ENCODE measurements at places on chromosomes 16 and 17.

- DNase-seq: no peak
These were observed 44.4 kb upstream of the ZFHX3 start for GRCh38 chr16:73092236-73092781.

DNA sequence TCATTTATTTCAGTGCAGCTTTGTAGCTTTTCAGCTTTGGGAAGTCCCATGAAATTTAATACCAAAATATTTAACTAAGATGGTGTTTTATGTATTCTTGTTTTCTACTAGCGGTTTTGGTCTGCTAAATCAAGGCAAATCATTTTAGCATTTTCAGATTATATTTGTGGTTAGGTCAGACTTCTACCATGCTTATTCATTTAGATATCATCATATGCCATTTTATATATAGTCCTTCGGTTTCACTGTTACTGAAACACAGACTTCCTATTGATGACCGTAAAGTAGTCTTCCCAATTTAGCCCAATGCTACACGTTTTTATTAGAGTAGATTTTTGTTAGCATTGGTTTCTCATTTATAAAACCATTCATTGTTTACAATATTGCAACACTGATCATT is 5.5 kb downstream of the DYNLRB2 start:
- no peak for DNase-seq

GRCh38 chr16:50153596-50154419 is 702 bp downstream of the TENT4B start:
- peak; percentile 43 for DNase-seq

DNA sequence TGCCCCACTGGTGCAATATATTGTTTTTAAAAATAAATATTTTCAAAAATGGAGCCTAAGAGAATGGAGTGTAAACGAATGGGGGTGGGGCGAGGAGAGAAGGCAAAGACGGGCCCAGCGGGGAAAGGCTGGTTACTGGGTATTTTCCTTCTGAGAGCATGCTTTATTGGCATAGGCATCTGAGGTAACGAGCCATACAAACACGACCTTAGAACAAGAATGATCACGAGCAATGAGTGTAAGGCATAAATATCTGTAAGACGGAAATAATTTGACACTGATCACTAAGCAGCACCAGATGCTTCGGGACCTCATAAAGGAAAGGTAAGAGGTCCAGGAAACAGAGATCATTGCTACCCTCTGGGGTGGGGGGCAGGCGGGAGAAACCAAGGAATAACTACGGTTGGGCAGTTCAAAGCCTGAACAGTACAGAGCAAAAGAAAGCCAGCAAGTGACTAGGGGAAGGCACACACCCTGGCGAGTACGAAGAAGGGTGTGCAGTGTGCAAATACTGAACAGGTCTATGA is 959 bp downstream of the SSH2 start:
- peak; percentile 36 for DNase-seq

DNA sequence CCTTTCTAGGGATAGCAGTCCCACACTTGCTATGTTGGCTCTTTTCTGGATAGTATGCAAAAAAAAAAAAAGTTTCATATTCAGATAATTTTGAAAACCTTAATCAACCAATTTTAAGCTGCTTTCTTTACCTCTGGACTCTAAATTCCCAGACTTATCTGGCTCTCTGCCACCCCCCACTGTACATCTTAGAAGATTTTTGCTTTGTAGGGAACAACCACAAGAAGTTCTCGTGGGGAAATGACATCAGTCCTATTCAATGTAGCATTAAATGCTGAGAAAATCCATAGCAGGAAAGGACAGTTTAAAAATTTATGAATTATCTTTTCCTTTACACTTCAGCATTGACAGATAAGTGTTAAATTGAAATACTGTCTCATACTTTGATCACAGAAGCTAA is 562.7 kb upstream of the HSBP1 start:
- no peak for DNase-seq

- no peak for DNase-seq
These were observed 26.8 kb upstream of the ZNF629 start for GRCh38 chr16:30813821-30814189.

GRCh38 chr17:36024106-36024869 is 6.5 kb upstream of the CCL23 start:
- DNase-seq: no peak
